ENCODE measurements at places on chromosomes 6 and 20. TPM values are rescaled to one million over a fixed set of nuclear protein-coding genes. Genes with fewer than 3 reads are reported as not detected.

GRCh38 chr6:87152526-87152955 lies 2.8 kb upstream of the ZNF292 start:
- H3K4me3 ChIP-seq = peak overlapping the region; percentile 64
- H3K27ac ChIP-seq = peak overlapping the region; percentile 76
- H3K4me1 ChIP-seq = peaks cover 36% of the 10 kb centered on the region

GRCh38 chr20:57748601-57749130 lies 38.9 kb upstream of the PMEPA1 start:
- peaks cover 14% of the 10 kb centered on the region for H3K27me3 ChIP-seq
- H3K4me1 ChIP-seq = peaks cover 11% of the 10 kb centered on the region
- H3K4me3 ChIP-seq = peak overlapping the region; percentile 37

DNA sequence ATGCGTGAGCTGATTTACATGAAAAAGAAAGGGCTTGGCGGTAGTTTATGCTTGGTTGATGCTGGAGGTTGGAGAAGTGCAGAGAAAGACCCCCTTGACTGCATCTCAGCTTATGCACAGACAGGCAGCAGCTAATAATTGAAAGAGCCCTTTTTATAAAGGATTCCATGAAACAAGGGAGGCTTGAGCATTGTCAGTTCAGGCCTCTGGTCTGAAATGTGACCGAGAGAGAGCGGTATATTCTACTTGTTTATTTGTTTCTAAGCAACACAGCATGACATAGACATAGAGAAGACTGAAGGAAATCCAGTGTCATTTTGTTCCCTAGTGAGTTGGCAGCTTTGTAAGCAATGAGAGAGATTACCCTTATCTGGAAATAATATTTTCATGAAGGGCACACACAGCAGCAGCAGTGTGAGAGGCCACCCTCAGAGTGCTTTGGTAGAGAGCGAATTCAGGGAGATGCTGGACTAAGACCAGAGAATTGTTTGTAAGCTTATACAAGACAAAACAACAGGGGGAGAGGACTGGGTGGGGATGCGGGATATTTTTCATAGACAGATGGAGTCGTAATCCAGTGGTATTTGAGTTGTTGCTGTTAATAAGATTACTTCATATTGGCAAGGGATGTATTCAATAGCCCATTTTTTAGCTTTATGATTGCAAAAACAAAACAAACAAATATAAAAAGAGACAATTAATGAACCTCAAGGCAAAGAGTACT lies 34.6 kb upstream of the LAMA2 start:
- no peak overlapping the region for H3K4me3 ChIP-seq
- no peak overlapping the region for H3K27ac ChIP-seq
- no peaks in the 10 kb centered on the region for H3K4me1 ChIP-seq
- H3K27me3 ChIP-seq = no peaks in the 10 kb centered on the region

DNA sequence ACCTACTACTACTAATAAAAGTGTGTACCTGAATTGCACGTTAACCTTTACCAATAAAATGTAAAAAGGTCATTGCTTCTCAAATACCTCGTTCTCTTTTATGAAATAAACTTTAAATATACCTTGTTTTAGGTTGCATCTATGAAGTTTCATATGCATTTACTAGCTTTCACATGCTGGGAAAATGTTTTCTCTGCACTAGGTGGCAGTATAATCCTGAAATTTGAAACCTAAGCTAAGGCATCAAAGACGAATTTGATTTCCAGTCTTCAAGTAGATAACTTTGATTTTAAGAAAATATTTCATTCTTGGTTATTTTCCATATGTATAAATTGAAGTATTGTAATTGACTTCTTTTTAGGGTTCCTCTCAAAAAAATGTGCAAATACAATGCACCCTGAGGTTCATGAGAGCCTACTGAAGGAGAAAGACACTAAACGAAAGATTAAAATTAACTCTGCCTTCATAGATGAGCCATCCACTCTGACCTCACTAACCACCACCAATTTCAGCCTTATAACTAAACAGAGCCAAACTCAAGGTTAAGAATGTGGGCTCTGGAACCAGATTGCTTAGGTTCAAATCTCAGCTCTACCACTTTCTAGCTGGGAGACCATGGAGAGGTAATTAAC lies 7.3 kb upstream of the COL9A1 start:
- H3K4me3 ChIP-seq = no peak overlapping the region
- H3K36me3 ChIP-seq = no peaks in the 10 kb centered on the region
- H3K27ac ChIP-seq = no peak overlapping the region
- peaks cover 6% of the 10 kb centered on the region for H3K27me3 ChIP-seq

GRCh38 chr20:61120595-61121515 lies 131.2 kb upstream of the CDH4 start:
- no peaks in the 10 kb centered on the region for H3K36me3 ChIP-seq
- H3K4me1 ChIP-seq = no peaks in the 10 kb centered on the region
- DNase-seq = no peak
- H3K27ac ChIP-seq = no peak overlapping the region

- no peak overlapping the region for H3K27ac ChIP-seq
- no peaks in the 10 kb centered on the region for H3K4me1 ChIP-seq
- peaks cover 9% of the 10 kb centered on the region for H3K27me3 ChIP-seq
- H3K36me3 ChIP-seq = no peaks in the 10 kb centered on the region
Observed at GRCh38 chr20:57897156-57897874, 187.5 kb upstream of the PMEPA1 start.

- no peak overlapping the region for H3K4me3 ChIP-seq
- no peak for DNase-seq
- no peaks in the 10 kb centered on the region for H3K36me3 ChIP-seq
- H3K27ac ChIP-seq = no peak overlapping the region
- no peaks in the 10 kb centered on the region for H3K27me3 ChIP-seq
- no peaks in the 10 kb centered on the region for H3K4me1 ChIP-seq
Observed at GRCh38 chr6:129903082-129903481, 42.0 kb upstream of the TMEM244 start.

FNDC11 gene
- 1.8 TPM for total RNA-seq

SLC29A1 gene
- 1.3 TPM for total RNA-seq

- no peak overlapping the region for H3K4me3 ChIP-seq
- peaks cover 39% of the 10 kb centered on the region for H3K4me1 ChIP-seq
- no peaks in the 10 kb centered on the region for H3K36me3 ChIP-seq
- no peak for DNase-seq
- H3K27ac ChIP-seq = peak overlapping the region; percentile 27
Observed at GRCh38 chr20:49677777-49678758, 35.6 kb downstream of the B4GALT5 start.

DNA sequence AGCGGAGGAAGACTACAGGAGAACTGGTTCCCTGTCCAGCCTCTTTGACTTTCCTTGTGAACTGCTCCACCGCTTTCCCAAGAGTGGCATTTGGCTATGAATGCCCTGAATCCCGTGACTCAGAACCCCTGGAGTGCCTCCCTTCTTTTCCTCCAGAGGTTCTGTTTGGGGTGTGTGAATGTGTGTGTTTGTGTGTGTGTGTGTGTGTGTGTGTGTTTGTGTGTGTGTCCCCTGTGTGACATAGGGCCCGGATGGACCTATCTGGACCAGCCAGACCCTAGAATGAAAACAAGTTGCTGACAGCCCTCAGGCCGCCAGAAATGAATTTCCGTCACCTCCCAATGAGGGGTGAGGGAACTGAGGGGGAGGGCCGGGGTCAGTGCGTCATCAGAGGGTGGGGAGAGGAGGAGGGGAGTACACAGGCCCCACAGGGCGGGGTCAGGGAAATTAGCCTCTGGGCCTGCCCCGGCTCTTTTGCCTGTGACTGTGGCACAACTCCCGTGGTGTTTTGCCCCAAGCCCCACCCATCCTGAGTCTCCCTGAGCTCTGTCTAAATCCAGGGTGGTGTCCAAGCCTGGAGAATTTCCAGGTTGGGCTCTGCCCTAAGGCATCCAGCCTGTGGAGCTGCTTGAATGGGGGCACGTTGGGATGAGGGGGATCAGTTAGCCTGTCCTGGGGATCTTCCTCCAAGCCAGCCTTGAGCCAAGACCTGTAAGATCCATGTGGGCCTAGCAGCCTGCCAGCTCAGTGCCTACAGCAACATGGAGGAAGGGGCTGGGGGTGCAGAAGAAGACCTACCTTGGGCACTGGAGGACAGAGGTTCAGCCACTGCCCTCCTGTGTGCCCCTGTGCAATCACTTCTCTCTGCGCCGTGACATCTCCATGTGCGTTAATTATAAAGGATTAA lies 15.2 kb upstream of the MRPS18A start:
- H3K36me3 ChIP-seq = no peaks in the 10 kb centered on the region
- no peaks in the 10 kb centered on the region for H3K27me3 ChIP-seq
- no peak overlapping the region for H3K4me3 ChIP-seq
- peaks cover 5% of the 10 kb centered on the region for H3K4me1 ChIP-seq
- DNase-seq = no peak
- no peak overlapping the region for H3K27ac ChIP-seq

DNA sequence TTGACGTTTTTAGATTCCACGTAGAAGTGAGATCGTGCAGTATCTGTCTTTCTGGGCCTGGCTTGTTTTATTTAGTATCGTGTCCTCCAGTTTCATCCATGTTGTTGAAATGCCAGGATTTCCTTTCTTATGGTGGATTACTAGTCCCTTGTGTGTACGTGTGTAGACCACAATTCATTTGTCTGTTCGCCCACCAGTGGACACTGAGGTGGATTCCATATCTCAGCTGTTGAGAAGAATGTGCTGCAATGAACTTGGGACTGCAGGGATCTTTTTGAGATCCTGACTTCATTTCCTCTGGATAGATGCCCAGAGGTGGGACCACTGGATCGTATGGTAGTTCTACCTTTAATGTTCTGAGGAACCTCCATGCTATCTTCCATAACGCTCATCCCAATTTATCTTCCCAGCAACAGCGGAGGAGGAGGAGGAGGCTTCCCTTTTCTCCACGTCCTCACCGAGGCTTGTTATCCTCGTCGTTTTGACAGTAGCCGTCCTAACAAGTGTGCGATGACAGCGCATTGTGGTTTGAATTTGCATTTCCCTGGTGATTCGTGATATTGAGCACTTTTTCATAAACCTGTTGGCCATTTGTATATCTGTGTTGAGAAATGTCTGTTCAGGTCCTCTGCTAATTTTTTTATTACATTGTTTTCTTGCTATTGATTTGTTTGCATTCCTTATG lies 62.4 kb downstream of the CDH4 start:
- no peak for DNase-seq
- no peaks in the 10 kb centered on the region for H3K4me1 ChIP-seq
- no peak overlapping the region for H3K4me3 ChIP-seq
- no peak overlapping the region for H3K27ac ChIP-seq

PLN gene
- total RNA-seq = not detected

- no peak for DNase-seq
- H3K36me3 ChIP-seq = no peaks in the 10 kb centered on the region
- H3K27me3 ChIP-seq = no peaks in the 10 kb centered on the region
- no peaks in the 10 kb centered on the region for H3K4me1 ChIP-seq
Observed at GRCh38 chr6:125116170-125116569, 37.4 kb upstream of the TPD52L1 start.

DNA sequence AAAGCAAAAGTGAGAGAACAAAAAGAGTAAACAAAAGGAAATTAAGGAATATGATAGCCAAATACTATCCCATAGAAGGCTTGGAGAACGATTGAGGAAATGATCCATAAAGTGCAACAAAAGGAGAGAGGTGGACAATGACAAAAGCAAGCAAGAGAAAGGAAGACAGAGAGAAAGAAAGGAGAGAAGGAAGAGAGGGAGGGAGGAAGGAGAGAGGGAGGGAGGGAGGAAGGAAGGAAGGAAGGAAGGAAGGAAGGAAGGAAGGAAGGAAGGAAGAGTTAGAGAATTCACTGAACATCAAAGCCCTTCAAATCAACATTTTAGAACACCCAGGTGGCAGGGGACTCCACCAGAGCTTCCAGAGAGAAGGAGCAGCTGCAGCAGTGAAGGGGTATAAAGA lies 185.0 kb downstream of the SYNDIG1 start:
- no peaks in the 10 kb centered on the region for H3K27me3 ChIP-seq
- H3K27ac ChIP-seq = no peak overlapping the region
- no peak overlapping the region for H3K4me3 ChIP-seq
- no peaks in the 10 kb centered on the region for H3K4me1 ChIP-seq
- H3K36me3 ChIP-seq = no peaks in the 10 kb centered on the region
- DNase-seq = no peak

DNA sequence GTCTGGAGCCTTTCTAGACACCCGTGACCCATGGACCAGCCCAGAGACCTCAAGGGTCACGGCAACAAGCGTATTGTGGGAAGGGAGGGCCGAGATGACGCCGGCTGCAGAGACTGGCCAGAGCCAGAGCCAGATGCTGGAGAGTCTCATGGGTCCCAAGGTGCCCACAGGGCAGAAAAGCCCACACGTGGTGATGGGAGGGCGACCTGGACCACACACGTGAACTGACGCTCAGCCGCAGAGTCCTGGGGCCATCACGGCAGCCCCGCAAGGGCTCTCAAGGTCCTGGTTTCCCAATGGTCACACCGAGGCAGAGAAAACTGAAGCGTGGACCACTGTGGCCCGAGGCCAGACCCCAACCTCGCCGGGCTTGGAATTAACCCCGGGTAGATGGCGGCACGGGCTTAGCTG lies 92.6 kb downstream of the YTHDF1 start:
- H3K4me3 ChIP-seq = no peak overlapping the region
- H3K36me3 ChIP-seq = no peaks in the 10 kb centered on the region
- H3K27ac ChIP-seq = no peak overlapping the region
- H3K27me3 ChIP-seq = peaks cover 2% of the 10 kb centered on the region
- DNase-seq = no peak

DNA sequence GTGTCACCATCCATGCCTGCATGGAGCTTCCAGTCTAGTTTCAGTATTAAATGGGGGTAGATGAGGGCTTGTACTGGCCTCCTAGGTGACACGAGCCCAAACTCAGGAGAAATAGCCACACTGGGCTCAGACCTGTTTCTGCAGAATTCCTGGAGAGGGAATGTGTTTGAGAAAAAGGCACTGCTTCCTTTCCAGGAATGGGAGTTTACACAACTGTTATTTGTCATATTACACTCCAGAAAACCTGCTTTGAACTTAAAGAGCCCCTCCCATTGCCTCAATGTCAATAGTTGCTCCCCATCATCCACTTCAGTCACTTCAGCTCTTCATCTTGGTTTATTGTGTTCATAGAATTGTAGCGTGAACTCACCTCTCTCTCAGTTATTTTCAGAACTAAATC lies 151.5 kb downstream of the CFAP61 start:
- peaks cover 6% of the 10 kb centered on the region for H3K27me3 ChIP-seq
- H3K36me3 ChIP-seq = no peaks in the 10 kb centered on the region
- DNase-seq = no peak

RPL7L1 gene
- total RNA-seq = 76.1 TPM

SLC22A23 gene
- 13.4 TPM for total RNA-seq

DNA sequence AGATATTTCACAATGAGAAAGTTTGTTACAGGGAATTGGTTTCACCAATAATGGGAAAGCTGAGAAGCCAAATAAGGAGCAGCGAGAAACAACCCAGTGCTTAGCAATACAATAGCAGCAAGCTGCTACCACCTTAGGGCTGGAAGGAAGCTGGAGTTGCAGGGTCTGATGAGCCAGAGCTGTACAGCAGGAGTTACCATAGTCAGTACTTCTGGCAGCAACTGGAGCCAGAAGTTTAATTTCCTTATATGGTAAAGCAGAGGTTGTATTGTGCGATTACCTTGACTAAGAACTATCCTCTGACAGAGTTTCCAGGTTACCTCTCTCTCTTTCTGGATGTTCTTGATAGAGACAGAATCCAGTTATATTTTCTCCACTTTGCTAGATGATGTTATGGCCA lies 137.1 kb upstream of the OLIG3 start:
- no peaks in the 10 kb centered on the region for H3K27me3 ChIP-seq
- no peak for DNase-seq
- no peak overlapping the region for H3K4me3 ChIP-seq
- no peak overlapping the region for H3K27ac ChIP-seq
- H3K36me3 ChIP-seq = no peaks in the 10 kb centered on the region
